NCI-H2227 treated with DMSO at 0.1 percent for 48 hours (cell line): ENCODE measurements at places on chromosomes 4 and X.

DNA sequence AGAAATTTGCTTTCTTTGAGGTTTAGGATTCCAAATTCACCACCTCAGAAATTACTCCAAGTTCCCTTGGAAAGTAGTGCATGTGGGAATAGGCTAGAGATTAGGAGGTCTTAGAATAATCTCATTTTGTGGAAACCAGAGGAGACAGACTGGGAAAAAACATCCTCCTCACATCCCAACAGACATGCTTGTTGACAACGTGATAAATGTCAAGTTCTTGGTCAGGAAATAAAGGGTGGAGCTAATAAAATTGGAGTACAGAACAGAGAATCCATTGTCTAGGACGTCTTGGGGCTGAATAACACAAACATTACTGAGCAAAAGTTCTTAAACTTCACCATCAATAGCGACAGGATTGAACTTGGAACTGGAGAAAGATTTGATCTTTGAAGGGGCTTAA lies 233.4 kb downstream of the PABPC4L start:
- no peak for DNase-seq

DNA sequence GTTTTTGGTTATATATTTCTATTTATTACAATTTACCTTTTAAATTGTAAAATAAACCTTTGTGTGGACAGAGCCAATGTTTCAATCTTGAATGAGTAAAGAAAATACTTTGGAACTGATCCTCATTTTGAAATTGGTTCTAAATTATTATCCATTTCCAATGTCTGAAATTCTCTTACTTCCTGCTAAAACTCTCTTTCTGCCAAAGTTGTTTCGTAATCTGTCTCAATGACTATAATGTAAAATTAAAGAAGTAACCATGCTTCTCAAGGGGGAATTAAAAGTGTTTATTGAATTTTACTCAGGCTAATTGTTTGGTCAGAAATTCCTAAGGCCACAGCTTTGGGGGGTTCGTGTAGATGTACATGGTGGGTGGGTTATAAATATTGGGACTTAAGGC lies 34.8 kb downstream of the YIPF6 start:
- no peak for DNase-seq

DNA sequence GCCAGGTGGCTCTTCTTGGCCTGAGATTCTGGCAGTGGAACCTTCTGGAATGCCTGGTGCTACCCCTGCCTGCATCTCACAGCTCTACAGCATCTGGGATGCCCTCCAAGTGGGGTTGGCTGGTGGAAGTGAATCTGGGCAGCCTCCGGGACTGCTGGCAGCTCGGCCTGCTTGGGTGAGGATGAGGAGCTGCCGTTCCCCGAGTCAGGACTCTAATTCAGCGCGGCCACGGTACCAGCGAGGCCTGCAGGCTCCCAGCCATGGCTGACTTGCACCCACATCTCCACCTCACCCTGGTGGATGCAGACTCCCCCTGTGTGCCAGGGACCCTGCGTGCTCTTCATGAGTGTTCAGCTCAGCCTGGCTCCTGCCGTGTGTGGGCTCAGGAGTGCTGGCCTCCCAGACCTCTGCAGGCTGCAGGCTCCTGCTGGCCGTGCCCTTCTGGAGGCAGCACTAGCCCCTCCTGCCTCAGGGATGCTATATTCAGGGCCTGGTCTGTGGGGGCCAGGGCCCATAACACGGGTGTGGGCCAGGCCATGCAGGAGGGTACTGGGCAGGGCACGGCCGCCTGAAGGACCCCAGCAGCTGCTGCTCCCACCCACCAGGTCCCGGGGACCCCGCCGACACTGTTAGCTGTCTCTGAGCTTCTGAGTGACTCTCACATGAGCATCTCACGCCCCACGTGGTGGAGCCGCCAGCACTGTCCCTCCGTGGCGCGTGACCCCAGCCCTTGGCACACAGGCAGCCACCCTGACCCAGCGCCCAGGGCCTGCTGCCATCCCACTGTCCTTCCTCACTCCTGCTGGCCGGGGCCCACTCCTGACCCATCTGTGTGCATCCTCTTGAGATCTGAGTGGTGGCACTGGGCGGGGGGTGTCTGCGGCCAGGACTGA lies 10.6 kb downstream of the UVSSA start:
- no peak for DNase-seq

GRCh38 chr4:102717448-102718092 lies 43.2 kb downstream of the MANBA start:
- DNase-seq = no peak

DNA sequence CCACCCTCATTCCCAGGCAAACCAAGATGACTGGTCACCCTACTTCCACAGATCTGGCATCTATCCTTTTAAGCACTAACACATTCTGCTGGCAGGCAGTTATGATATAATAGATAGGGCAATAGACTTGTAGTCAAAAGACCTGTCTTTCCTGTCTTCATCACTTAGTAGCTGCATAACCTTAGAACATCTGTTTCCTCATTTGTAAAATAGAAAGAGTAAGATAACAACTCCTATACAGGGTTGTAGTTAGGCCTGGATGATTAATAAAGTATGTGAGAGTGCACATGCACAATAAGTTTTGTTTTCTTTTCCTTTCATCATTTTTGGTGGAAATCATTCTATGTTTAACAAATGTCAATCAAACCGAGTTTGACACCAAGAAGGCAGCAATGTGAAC lies 72.1 kb downstream of the GPR82 start:
- no peak for DNase-seq

DNA sequence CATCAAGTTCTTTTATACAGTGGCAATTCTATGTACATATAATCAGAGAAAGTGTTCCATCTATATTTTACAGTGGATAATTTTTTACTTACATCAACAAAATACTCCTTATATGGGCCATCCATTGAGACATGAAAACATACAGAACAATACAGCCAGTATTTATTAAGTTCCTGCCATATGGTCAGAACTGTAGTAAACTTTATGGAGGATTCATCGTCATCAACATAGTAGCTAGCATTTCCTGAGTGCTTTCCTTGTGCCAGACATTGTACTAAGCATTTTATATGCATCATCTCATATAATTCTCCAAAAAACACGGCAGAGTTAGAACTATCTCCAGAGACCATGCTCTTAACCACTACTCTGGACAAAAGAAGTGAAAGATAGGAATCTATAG lies 170.1 kb downstream of the CEP135 start:
- DNase-seq = no peak

DNA sequence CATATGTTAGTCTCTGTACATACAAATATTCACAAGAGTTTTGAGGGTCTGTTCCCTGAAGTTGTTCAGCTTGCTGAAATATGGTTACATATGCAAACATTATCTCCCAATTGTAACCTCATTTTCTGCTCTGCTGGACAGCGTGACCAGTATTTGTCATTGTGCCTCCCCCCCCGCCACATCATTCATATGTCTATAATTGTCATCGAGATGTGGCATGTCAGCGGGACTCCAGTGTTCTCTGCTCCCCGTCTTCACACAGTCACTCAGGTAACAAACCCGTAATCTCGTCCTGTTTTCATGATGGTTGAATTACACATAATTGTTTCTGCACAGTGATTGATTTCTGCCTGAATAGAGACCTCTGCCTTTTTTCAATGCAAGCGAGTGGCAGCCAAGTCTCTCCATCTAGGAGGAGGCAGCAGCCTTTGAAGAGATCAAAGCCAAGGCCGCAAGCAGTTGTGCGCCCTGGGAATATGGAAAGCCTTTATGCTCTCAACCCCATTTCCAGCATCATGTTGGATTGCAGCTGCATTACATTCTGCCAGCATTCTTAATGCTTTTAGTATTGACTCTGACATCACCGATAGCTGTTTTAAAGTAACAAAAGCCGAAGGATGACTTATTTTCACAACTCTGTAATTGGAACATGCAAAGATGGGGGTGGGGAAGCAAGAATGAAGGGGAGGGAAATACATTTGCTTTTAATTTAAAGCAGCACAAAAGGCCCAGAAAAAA lies 27.4 kb downstream of the LEF1 start:
- peak; percentile 66 for DNase-seq

DNA sequence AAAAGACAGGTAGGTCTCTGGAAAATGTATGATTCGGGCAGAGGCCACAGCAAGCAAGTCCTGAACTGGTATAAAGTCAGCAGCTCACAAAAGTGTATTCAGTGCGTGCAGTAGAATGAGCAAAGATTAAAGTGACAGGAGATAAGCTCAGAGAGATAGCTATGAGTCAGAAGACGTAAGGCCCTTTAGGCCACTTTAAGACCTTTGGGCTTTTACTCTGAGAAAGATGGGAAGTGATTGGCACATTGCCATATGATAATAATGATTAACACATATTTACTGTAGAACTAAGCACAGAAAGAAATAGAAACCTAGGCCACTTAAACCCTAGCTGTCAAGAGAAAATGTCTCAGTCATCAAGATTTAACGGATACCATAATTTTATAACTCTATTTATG lies 51.7 kb downstream of the TBCK start:
- DNase-seq = no peak

- no peak for DNase-seq
Observed at GRCh38 chrX:44975666-44976263, 102.8 kb downstream of the KDM6A start.

DNA sequence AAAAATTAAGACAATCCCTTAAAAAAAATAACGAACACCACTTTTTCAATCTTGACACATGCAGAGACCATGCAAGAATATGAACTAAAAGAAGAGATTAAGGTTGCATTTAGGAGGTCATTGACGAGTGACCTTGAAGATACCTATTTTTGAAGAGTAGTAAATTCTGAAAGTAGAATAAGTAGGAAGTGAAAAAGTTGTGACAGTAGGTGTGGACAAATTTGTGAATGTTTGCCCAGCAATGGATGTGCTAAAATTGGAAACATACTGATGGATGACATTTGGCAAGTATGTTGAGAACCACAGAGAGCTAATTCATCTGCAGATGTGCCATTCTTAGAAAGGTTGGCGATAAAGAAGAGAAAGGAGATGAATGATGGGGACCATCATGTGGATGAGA lies 213.7 kb upstream of the VCX3A start:
- DNase-seq = no peak

DNA sequence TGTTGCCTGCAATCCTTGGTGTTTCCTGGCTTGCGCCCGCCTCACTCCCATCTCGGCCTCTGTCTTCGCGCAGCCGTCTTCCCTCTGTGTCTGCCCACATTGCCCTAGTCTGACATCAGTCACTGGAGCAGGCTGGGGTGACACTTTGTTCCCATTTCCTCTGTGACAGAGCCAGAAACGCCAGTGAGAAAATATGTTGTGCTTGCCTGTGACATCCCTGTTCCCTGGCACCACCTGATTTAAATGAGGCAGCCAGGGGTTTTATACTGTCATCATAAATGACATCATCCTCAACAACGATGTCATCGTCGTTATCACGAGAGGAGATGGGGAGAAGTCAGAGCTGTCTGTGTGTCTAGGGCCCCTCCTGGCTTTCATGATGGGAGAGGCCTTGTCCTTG lies 29.1 kb downstream of the ZNF185 start:
- DNase-seq = no peak

DNA sequence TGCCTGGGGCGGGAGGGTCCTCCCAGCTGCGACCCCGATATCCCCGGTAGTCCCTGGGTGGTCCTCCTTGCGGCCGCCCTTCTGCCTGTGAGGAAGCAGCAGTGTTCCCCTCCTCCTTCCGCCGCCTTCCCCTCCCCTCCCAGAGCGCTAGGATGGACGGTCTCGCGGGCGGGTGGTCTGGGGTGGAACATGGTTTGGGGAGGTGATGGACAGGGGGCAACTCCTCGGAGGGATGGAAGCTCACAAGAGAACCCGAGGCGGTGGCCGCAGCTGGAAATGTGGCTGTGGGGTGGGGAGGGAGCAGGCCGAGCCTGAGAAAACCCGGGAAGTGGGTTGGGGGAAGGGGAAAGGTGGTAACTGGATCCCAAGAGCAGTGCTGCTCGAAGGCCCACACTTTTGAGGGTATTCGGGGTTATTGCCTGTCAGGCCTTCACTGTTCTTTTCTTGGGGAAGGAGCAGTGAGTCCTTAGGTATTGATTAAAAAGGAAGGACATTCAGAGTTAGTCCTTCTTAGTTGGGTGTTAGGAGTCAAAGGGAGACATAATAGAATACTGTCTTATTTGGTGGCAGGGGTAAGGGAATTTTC lies 581 bp downstream of the UBE2K start:
- DNase-seq = peak; percentile 1

DNA sequence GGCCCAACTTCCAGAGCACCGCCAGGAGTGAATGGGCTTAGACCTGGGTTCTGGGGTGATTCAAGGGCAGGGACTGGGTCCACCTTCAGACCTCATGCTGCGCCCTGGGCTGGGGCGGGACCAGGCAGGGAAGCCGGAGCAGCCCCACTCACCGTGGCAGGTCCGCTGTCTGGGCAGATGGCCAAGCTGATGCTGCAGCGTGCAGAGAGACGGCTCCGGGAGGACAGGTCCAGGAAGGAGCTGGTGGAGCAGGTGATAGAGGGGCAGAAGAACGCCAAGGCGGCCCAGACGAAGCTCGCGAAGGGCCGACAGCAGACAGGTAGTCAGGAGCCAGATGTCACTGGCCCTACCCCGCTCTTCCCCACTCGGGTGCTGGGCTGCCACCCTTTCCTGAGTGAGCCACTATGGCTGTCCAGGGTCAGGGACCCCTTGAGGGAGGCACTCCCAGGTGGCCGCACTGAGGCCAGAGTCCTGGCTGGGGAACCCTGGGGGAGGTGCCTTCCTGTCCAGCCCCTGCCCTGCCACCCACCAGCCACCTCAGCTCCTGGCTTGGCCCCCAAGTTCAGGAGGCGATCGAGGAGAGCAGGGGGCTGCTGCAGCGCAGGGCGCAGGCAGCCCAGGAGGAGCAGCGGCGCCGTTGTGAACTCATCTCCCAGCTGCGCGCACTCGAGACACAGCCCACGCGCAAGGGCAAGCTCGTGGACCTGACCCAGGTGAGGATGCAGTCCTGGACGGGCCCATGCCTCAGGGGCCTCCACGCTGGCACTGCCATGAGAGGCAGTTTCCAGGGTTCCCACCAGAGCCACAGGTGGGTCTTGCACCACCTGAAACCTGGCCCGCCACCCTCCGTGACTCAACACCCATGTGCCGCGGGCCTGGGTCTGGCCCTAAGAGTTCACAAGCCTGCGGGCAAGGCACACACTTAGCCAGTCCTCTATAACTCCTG lies 10.1 kb upstream of the RNF4 start:
- no peak for DNase-seq

GRCh38 chrX:154436374-154436982 lies 476 bp upstream of the GDI1 start:
- peak; percentile 24 for DNase-seq

DNA sequence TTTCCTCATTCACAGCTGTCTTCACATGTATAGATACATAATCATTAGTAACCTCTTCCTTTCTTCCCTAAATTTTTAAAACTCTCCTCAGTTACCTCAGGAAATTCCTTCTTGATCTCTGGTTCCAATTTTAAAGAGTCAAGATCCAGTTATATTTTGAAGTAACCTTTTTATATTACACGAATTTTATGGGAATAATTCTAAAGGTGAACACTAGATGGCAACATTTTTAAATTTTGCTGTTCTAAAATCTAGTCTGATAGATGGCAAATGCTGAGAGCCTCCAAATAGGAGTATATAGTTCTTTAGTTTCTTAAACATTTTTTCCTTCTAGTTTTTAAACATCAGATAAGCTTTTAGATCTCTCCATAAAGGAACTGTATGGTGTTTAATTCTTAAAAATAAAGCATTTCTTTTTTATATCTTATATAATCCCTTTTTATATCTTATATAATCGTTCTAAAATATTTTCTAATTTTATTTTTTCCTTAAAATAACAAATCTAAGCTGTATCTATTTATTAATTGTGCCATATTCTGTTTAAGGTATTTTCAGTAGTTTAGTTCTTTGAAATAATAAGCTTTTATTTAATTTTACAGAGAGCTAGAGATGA lies 37.9 kb upstream of the PAPSS1 start:
- peak; percentile 24 for DNase-seq

- DNase-seq = no peak
Observed at GRCh38 chr4:87060957-87061356, 126.1 kb downstream of the AFF1 start.
